ENCODE measurements at places on chromosomes 13 and 19.
A peak's percentile ranks its signal among the peaks of the same experiment; 100 is the strongest.

DNA sequence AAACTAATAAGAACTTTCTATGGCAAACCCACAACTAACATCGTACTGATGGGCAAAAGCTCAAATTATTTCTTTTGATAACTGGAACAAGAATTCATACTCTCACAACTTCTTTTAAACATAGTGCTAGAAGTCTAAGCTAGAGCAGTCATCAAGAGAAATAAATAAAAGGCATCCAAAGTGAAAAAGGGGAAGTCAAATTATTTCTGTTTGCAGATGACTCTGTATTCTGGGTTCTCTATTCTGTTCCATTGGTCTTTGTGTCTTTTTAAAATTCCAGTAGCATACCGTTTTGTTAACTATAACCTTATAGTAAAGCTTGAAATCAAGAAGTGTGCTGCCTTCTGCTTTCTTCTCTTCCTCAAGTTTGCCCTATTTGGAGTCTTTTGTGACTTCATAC, 1215.9 kb downstream of the UQCRFS1 start:
- no peak overlapping the region for H3K4me3 ChIP-seq
- H3K27me3 ChIP-seq, result no peaks in the 10 kb centered on the region
- H3K36me3 ChIP-seq, result no peaks in the 10 kb centered on the region
- no peak overlapping the region for H3K27ac ChIP-seq

DNA sequence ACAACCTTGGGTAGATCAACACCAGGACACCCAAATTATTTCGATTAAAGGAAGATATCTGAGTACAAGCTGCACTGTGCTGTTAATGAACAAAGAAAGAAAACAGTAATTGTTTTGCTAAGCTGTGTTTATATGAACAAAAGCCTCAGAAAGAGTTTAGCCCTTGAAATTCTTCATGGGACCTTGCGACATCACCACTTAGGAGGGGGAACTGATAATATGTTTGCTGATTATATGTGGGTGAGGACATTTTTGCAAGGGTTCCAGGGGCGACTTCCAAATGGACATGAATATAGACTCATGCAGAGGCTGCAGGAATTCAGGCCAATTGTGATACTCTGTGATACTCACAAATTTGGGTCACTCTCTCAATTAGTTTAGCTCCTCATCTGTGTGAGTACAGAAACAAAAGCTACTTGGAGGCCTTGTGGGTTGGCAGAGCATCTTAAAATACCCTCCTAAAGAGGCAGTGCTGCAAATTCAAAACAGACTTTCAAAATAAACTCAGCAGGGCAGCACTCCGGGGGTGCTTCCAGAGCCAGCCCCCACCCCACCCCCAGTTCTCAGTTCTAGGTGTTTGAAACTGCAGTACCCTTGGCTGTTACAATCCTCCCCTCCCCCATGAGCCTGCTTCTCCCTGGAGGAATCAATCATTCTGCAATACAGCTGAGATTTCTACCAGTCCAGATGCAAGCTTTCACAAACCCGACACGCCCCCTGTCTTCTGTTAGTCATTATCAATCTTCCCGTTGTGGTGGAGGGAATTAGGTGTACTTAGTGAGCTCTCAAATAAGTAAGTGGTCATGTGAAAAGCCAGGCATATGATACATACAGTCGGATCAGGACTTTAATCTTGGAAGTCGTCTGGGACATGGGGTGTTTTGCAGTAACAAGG, 97.0 kb upstream of the MBNL2 start:
- peaks cover 45% of the 10 kb centered on the region for H3K27me3 ChIP-seq
- peaks cover 5% of the 10 kb centered on the region for H3K4me1 ChIP-seq
- no peak overlapping the region for H3K4me3 ChIP-seq
- no peaks in the 10 kb centered on the region for H3K36me3 ChIP-seq
- no peak overlapping the region for H3K27ac ChIP-seq

- H3K27me3 ChIP-seq, result no peaks in the 10 kb centered on the region
- H3K4me1 ChIP-seq, result no peaks in the 10 kb centered on the region
- H3K27ac ChIP-seq, result no peak overlapping the region
- no peaks in the 10 kb centered on the region for H3K36me3 ChIP-seq
These were observed 1323.9 kb upstream of the SPRY2 start for GRCh38 chr13:81664872-81665271.

- H3K36me3 ChIP-seq, result no peaks in the 10 kb centered on the region
- H3K4me1 ChIP-seq, result peaks cover 1% of the 10 kb centered on the region
- H3K4me3 ChIP-seq, result no peak overlapping the region
- no peak overlapping the region for H3K27ac ChIP-seq
These were observed 14.3 kb upstream of the ZNF541 start for GRCh38 chr19:47587295-47587694.

DNA sequence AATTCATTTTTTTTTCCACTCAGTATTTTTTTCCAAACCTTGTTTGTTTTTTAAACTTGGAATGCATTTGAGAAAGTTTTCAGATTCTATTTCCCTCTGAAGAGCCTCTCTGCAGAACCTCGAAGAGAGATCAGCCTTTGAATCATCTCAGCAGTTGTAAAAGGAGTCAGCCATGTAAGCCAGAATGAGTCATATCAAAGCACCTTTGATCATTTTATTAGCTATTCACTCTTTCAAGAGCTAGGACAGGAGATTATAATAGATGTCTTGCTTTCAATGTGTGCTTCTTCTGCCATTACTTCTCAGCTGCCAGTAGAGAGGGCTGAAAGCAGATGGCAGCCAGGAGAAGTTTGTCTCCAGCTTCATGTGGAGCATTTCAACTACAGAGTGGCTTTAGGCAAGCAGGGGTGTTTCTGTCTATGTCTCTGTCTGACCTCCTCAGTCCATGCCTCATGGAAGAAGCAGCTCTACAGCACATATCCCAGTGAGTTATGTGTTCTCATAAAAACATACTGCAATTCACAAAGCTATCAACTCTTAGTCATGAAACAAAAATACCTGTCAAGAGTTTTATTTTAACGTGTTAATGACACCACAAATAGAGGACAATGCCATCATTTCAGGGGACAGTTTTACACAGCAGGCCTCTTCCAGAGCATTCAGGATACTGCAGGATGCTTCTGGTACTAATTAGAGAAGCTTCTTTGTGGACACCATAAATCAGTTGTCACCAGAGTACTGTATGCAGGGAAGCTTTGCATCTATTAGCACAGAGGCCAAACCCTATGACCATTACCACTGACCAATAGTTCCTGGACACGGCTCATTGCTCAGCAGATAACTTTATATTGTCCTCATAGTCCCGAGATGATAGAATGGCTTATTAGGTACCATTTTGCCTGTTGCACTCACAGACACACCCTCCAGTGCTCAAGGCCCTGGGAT, 94.3 kb downstream of the NHLRC3 start:
- DNase-seq, result no peak
- H3K27ac ChIP-seq, result no peak overlapping the region
- no peaks in the 10 kb centered on the region for H3K4me1 ChIP-seq
- no peak overlapping the region for H3K4me3 ChIP-seq
- H3K27me3 ChIP-seq, result peaks cover 5% of the 10 kb centered on the region

DNA sequence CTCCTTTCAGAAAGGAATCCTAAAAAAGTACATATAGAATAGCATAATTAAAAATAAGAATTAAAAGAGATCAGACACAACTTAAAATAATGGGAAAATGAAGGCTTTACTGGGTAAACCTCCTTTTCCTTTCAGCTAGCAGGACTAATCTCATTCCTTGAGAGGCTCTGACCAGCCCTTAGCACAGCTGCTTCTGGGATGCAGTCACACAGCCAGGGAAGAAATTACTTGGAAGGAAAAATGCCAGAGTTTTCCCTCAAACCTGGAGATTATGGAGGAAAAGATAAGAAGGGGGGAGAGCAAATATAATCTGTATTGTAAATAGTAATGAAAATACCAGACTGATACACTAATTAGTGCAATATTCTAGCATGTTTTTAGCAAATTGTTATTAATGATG, 91.8 kb downstream of the LRCH1 start:
- no peaks in the 10 kb centered on the region for H3K36me3 ChIP-seq
- peaks cover 43% of the 10 kb centered on the region for H3K4me1 ChIP-seq
- no peaks in the 10 kb centered on the region for H3K27me3 ChIP-seq

- no peaks in the 10 kb centered on the region for H3K27me3 ChIP-seq
- H3K36me3 ChIP-seq, result peaks cover 19% of the 10 kb centered on the region
- H3K4me1 ChIP-seq, result peaks cover 33% of the 10 kb centered on the region
- DNase-seq, result no peak
- H3K4me3 ChIP-seq, result peak overlapping the region; percentile 100
- peak overlapping the region; percentile 100 for H3K27ac ChIP-seq
These were observed 3.1 kb downstream of the JUNB start for GRCh38 chr19:12794196-12794941.

DNA sequence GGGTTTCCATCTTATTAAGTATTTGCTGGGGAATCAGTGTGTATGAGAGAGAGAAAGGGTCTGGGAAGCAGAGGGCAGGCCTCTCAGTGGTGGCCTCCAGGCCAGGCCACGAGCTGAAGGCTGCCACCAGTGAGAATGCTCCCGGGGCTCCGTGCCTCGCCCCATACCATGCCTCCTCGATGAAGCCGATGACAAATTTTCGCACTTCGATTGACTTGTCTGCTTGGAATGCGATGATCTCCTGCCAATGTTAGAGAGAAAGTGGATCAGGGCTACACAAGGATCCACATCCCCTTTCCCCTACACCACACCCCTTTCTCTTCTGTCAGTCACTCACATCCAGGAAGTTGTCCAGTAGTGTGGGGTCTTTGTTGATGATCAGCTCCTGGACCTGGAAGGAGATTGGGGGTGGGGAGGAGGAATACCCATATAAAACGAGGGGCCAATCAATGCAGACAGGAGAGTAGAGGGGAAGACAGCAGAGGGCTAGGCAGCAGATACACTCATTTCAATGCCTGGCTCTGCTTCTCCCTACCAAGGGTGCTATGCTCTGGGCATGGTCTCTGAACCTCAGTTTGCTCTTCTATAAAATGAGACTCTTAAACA, 10.7 kb downstream of the SYMPK start:
- H3K36me3 ChIP-seq, result peaks cover 33% of the 10 kb centered on the region
- H3K4me3 ChIP-seq, result no peak overlapping the region
- H3K27me3 ChIP-seq, result no peaks in the 10 kb centered on the region
- peaks cover 21% of the 10 kb centered on the region for H3K4me1 ChIP-seq
- no peak for DNase-seq

Data from stimulated activated naive B cell treated with anti-CD40 and anti-IgM and Interleukin-4, amounts not matched to agents 10 μg/mL and 1 μg/mL and 100 μg/mL, for 72 hours (primary cell).